Osteoblast (primary cell): ENCODE measurements at places on chromosomes 1 and 21. TPM values are rescaled to one million over a fixed set of nuclear protein-coding genes. Genes with fewer than 3 reads are reported as not detected.

GRCh38 chr1:151993084-151993733 is 450 bp downstream of the S100A10 start:
- no peak for DNase-seq

DNA sequence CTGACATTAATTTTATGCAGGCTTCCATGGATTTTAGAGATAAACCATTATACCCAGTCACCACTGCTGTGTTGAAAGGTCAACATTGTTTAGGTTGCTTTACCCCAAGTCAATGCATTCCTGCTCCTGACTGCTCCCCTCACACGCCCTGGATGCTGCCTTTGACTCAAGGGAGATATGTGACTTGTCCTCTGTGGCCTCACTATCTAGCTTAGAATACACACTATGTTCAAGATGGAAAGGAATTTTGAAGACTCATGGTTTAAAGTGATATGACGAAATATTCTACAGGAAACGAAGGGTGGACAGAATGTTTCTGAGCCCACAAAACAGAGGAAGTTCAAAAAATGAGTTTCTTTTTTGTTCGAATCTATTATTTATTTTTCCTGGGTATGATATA is 170.4 kb upstream of the NR5A2 start:
- peak; percentile 34 for DNase-seq

DNA sequence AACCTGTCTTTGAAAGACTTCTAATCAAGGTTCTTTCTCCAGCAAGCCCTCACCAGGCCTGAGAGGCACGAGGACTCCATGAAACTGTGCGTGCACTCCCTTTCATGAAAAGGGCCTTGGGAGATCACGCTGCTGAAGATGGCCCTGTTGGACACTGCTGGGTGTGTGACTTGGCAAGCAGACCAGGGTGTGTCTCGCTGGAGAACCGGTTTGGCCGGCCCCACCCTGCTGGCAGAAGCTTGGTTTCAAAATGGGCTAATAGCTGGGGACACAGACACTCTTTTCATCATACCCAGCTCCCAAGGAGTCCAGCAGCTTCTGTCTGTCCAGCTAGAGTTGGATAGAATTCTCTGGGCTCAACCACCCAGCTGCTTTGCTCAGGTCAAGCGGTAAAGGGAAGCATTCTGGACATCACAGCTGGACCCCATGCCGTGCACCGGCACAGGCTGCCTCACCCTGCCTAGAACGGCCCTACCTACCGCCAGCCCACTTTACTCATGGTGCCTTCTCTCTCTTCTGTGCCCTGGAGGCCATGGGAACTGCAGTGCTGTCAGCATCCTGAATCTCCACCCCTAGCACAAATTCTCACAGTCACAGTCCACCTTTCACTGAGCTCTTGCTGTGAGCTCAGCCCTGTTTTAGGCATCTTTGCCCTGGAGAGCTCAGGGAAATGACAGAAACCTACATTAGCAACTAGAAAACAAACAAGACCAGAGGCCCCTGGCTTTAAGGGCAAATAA is 24.6 kb downstream of the PKP1 start:
- DNase-seq: peak; percentile 47

- peak; percentile 6 for DNase-seq
These were observed 2.2 kb upstream of the EIF2B3 start for GRCh38 chr1:44988531-44989156.

FCAMR gene
- total RNA-seq: not detected in 2 replicates
